Natural killer cell (primary cell): ENCODE measurements at places on chromosomes 1 and 21. TPM values are rescaled to one million over a fixed set of nuclear protein-coding genes. Genes with fewer than 3 reads are reported as not detected.

The B3GALT2 gene
- not detected for total RNA-seq

The FAM177B gene
- total RNA-seq = not detected

GRCh38 chr1:77063118-77063517, 156.1 kb downstream of the PIGK start:
- DNase-seq = no peak

DNA sequence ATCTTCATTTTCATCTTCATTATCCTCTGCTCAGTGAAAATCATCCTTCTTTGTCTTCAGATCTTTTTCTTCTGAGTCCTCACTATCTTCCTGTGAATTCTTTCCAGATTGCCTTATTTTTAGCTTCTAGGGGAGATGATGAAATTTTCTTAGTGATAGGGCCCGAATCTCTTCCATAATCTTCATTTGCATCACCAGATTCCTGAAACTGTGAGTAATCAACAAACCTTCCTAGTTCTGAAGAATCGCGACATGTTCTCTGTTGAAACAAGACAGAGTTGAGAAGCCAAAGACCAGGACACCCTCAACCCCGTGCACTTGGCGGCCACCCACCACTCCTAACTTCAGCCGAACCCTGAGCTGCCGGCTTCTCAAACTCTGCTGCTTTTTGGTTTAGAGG, 92.8 kb upstream of the CDC42BPA start:
- no peak for DNase-seq

DNA sequence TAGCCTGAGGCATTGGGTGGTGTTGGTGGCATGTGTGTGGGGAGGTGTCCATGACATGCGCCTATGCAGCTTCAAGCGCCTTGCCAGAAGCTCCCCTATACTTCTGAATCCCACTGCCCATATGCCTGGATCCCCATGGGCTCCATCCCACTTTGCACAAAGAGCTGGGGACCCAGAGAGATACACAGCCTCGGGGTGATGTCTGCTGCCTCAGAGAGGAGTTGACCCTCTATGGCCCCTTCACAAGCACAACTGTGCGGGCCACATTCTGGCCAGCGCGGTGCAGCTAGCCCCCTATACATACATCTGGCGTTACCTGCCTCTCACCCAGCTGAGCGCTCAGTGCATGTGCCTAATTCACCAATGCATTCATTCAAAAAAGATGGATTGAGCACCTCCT, 9.6 kb upstream of the PTPRF start:
- DNase-seq = no peak

DNA sequence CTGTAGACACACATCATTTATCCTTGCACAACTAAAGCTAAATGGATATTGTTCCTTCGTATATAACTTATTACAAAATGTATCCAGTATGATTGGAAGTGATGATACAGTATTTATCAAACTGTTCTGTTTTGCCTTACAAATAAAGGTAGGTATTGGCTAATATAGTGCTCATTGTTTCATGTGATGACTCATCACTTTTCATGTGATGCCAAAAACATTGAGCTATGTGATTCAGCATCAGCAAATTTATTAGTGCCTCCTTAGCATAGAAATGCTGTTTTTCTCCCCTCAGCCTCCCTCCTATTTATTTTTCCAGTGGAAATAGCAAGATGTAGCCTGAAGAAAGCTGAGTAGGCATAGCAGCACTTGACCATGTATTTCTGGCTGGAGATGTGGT, 228.6 kb upstream of the LYPLAL1 start:
- no peak for DNase-seq

DNA sequence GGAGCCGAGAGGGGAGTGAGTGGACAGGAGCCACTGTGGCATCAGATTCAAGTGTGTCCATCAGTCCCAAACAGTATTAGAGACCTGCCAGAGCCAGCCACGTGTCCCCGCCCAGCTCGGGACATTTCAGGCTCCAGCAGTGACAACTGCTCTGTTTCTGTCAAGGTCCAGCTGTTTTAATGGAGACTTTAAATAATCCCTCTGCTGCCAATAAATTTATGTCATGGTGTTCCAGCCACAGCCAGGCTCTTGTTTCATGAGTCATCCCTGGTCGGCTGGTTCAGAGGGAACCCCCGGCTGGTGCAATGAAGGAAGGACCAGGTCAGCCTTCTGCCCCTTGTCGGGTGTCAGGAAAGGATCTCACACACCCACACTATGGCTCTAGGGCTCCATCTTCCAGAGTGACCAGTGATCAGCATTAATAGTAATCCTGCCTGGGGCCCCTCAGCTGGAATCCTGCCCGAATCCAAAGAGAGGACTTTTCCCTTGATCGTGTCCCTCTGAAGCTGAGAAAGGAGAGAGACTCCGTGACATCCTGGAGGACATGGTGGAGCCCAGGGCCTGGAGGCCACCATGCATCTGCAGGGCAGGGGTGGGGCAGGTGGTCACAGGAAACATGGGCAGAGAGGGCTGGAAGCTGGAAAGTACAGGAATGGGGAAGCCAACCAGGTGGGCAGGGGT, 197.3 kb downstream of the MATN1 start:
- no peak for DNase-seq

GRCh38 chr1:222623458-222623857, 5.6 kb downstream of the MIA3 start:
- no peak for DNase-seq

DNA sequence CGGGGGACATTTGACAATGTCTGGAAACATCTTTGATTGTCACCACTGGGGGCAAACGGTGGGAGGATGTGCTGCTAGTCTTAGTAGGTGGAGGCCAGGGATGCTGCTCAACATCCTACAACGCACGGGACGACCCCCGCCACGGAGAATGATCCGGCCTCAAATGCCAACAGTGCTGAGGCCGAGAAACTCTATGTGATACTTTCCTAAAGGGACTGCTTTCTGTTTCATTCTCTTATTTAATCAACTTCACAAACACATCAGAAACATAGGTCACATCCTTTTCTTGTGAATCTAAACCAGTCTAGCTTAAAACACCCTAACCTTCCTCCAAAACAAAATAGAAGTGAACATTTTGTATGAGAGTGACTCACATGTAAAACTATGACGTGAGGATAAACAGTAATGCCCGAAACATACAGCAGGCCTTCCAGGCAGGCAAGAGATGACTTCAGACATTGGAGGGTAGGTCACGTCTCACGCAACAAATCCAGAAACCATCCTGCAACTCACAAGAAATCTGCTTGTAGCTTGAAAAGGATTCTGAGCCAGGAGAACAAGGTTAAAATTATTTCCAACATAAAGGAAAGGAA, 37.2 kb upstream of the ETS2 start:
- DNase-seq = peak; percentile 49

The S100A9 gene
- 13.1 TPM for total RNA-seq

The CD2 gene
- 60.8 TPM for total RNA-seq

The MAP3K7CL gene
- 11.5 TPM for total RNA-seq

The CD52 gene
- 482 TPM for total RNA-seq

- no peak for DNase-seq
These were observed 101.0 kb downstream of the AJAP1 start for GRCh38 chr1:4755301-4755845.

The LCE2C gene
- total RNA-seq = not detected

GRCh38 chr1:165871311-165872067, 44.1 kb downstream of the UCK2 start:
- DNase-seq = peak; percentile 77

GRCh38 chr1:59878370-59878769, 48.2 kb downstream of the CYP2J2 start:
- DNase-seq = no peak

The B3GALT5 gene
- 0.05 TPM for total RNA-seq

The SLAMF7 gene
- total RNA-seq = 227 TPM

DNA sequence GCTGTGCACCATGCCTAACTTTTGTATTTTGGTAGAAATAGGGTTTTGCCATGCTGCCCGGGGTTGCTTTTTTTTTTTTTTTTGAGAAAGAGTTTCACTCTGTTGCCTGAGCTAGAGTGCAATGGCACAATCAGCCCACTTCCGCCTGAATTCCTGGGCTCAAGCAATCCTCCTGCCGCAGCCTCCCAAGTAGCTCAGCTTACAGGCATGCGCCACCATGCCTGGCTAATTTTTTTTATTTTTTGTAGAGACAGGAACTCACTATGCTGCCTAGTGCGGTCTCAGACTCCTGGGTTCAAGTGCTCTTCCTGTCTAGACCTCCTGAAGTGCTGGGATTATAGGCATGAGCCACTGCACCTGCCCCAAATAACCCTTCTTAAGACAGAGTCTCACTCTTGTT, 153.5 kb downstream of the SLC45A1 start:
- no peak for DNase-seq

GRCh38 chr1:98965394-98965793, 39.3 kb downstream of the PLPPR5 start:
- DNase-seq = no peak

DNA sequence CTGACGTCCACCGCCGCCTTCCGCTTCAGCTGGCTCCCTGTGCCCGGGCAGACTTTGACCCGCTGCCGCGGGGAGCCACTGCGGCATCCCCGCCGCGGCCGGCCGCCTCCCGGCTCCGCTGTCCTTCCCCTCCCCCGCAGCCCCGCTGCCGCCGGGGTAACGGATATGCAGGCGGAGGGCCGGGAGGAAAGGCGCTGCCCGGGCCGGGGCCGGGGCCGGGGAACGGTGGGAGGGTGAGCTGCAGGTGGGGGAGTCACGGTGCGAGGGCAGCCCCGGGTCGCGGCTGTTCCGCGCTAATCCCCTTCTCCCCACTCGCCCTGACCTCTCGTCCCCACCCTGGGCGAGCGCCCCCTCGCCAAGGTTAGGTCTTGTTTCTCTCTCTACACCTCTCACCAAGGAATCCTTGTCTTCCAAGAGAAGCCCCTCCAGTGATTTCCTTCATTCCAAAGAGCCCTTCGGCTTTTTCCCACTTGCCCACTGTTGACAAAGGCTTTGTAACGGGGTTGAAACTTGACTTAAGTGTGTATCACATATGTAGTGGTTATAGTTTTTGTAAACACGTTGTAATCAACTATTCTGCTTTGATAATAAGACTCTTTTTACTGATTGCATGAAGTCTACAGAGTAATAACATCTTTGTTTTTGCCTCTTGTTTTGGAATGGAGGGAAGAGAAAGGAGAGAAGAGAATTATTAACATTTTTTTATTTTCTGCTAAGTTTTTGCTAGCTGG, 669 bp downstream of the XPR1 start:
- DNase-seq = peak; percentile 70

- no peak for DNase-seq
These were observed 129.6 kb downstream of the SYT2 start for GRCh38 chr1:202580619-202581018.

The PTPN14 gene
- 0.02 TPM for total RNA-seq

DNA sequence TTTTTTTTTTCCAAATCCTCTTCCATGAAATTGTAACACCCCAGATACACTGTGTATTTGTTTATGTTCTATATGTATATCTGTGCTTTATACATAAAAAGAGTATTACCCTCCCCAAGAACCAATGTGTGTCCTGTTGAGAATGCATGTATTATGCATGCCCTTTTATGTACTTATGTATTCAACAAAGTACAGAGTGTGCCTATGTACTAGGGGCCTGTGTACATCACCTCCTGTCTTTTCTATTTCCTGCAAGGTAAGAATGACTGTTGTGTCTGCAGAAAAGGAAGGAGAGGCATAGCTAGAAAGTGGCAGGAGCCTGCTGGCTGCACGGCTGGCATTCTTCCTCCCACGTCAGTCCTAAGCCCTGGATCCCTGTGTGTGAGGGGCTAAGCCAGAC, 7.0 kb downstream of the TMEM61 start:
- no peak for DNase-seq

GRCh38 chr1:167425482-167425881, 92.8 kb downstream of the CD247 start:
- no peak for DNase-seq

The ESRRG gene
- not detected for total RNA-seq

The KCND3 gene
- 0.16 TPM for total RNA-seq

DNA sequence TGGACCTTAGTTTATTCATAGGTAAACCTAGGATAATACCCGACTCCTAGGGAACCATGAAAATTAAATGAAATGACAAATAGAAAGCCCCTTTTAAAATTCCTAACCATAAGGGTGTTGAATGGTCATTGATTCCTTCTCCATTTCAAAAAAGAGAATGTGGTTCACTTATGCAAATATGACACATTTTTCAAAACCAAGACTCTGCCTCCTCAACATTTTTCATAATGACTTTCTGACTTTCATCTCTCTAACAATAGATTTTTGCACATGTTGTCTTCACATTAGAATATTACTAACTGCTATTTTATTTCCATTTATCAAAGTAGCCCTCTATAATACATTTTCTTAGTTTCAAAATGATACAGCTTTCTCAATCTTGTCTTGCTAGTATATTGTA, 169.1 kb downstream of the NTNG1 start:
- DNase-seq = no peak

DNA sequence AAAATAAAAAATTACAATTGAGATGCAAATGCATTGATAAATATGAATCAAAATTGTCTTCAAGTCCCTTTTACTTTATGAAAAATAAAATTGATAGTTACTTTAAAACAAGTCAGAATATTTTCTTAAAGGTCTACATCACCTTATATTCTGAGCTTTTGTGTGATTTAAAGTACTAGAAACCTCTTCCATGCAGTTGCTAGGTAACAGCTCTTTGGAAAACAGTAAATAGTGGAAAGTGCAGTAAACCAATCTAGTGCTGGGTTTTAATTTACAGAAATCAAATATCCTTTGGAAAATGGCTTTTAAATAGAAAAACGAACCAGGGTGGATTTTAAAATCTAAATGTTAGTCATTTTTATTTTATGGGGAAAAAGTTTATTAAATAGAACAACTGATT, 227.9 kb downstream of the KCNT2 start:
- no peak for DNase-seq

GRCh38 chr21:35529171-35529863, 480.2 kb upstream of the RUNX1 start:
- no peak for DNase-seq

GRCh38 chr1:173009597-173009996, 41.1 kb downstream of the TNFSF18 start:
- no peak for DNase-seq

The VCAM1 gene
- 0.12 TPM for total RNA-seq

DNA sequence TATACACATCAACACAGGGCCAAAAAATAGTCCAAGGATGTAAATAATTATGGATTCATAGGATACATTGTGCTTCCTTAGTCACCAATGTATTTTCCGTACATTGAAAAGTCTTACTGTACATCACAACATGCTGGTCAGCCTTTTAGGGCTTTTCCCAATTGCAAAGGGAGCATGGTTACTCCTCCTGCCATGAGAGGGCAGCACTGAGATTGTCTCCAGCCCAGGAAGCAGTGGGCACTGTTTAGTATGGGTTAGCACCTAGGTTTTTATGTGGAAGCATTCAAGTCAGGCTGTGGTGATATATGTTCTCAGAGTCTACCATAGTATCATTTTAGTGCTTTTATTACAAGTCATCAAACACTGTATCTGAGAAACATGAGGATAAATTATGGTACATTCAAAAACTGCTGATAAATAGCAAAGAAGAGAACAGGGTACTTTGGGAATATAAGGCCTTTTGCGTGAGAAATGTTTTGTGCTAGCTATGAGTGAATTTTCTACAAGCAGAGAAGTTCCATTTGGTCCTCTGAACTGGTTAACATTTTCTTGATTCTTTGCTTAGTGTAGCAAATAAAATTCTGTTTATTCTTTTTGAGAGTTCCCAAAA, 34.0 kb downstream of the ST6GALNAC5 start:
- DNase-seq = peak; percentile 62

- no peak for DNase-seq
These were observed 21.6 kb downstream of the SLC66A1 start for GRCh38 chr1:19333587-19334354.

GRCh38 chr1:237681210-237681609, 209.5 kb downstream of the ZP4 start:
- DNase-seq = no peak
